EL (cell line): ENCODE measurements at places on chromosomes 13 and 19.

- peak; percentile 52 for DNase-seq
Observed at GRCh38 chr13:52162279-52163101, 3.1 kb upstream of the NEK3 start.

DNA sequence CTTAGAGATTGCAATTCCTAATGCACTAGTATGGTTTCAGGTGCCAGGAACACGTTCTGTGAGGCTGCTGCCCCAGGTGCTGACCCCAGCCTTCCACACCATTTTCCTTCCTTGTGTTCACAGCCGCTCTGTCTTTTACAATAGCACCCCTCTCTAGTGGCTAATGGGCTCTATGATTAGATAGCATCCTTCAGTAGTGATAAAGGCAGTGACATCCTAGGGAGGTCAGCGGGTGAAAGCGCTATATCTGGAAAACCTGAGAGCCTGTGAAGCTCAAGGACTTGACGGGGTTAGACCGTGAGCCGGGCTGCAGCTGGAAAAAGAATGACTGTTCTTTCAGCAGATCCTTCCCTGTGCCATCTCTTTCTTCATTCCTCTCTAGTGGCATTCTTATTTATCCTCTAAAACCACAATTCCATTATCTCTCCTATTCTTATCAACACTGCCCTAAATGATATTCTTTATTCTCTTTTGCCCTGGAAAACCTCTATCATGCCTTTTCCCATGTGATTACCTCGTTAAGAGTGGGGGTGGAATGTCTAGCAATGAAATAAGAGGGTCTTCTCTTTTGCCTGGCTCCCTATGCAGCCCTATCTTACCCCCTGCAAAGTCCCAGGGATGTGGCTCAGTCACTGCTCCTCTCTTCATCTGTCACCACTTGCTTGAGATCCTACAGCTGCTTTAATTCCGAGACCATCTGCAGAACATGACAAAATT lies 21.8 kb downstream of the ALOX5AP start:
- no peak for DNase-seq

DNA sequence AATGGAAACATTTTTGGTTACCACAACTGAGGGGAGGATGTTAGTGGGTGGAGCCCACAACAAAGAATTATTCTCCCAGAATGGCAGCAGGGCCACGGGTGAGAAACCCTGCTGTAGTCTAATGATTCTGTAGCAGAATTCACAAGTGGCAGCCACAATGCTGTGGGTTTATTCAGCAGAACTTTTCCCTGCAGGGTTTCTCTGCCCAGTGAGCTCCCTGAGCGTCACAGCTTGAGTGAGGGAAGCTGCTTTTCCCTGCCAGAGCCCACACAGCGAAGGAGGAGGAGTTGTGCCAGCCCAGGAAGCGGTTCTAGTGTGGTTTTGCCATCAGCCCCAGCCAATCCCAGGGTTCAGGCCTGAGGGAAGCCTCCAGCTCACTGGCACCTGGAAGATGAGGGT lies 4.4 kb downstream of the ATP12A start:
- no peak for DNase-seq

- no peak for DNase-seq
Observed at GRCh38 chr19:14096272-14096992, 5.9 kb upstream of the SAMD1 start.

- no peak for DNase-seq
Observed at GRCh38 chr13:77545626-77546412, 10.3 kb downstream of the SCEL start.

DNA sequence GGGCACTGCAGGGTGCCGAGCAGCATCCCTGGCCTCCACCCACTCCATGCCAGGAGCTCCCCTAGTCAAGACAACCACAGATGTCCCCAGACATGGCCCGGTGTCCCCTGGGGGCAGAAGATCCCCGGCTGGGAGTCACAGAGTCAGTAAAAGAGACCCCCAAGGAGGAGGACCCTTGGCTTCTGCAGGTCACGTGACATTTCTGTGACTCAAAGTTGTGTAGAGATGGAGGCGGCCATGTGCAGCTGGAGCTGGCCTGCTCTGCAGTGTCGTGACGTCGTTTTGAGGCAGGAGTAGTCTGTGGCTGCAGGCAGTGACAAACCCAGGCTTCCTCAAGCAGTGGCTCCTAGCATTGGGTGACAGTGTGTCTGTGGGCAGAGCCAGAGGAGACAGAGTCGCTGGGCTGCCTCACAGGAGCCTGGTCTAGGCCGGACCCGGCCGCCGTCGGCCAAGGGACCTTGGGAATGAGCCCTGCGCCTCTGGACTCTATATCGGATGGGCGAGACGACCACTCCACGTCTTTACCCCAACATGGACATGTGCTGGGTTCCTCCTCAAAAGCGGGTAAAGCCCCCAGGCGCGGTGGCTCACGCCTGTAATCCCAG lies 7.7 kb upstream of the DIRAS1 start:
- DNase-seq = no peak

DNA sequence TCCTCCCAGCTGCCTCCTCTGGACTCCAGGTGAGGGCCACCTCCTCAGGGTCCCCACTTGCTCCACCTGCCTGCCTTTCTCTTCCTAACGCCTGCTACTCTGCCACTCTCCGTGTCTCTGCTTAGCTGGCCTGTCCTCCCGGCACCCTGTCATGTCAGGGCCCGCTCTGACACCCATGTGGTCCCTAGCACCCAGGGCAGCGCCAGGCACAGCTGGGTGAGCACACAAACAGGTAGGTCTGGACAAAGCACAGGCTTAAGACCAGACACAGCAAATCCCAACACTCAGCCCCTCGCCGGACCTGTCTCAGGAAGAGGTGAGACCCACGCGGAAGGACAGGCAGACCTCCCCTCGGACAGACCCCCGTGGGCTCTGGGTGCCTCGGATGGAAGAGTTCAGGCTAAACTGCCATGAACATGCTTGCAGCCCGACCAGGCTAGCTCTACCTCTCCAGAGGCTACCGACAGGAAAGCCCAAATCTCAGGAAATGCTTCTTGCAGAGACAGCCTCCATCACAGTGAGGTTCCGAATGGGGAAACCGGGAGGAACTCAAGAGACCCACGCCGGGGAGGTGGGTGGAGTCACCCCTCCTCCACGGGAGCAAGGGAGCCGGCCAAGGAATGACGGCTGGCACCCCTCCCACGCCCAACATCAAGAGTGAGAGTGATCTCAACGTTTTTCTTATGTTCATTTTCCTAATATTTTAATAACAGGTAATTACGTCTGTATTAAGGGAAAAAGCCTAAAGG lies 12.5 kb downstream of the ZNF787 start:
- DNase-seq = no peak

- DNase-seq = peak; percentile 90
Observed at GRCh38 chr19:47723581-47723940, 10.3 kb downstream of the EHD2 start.

GRCh38 chr13:29434217-29434945 lies 161.1 kb downstream of the SLC7A1 start:
- no peak for DNase-seq

DNA sequence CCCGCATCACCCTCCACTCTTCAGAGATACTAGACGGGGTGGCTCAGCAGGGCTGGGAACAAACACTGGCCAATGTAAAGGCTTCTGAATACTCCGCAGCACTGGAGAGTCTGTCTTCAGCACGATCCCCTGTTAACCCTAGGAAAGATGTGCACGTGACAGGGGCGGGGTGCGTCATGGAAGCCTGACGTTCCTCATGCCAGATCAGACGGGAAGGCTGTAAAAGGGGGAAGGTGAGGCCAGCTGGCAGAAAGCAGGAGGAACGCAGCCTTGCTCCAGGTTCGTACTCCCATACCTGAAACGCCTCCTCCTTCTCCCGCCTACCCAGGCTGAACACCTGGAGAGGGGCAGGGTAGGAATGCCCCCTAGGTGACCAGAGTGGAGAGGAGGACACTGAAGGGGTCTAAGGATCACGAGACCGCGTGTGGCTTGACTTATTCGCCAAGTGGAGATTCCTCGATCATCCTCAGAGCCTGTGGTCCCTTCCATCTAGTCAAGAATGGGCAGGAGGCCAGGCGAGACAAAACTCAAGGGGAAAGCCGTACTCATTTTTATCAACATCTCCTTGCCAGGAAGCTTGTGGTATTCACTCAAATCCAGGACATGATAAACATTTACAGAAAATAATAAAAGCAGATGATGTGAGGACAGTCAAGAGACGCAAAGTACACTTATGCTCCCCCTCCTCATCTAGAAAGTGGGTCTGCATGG lies 18.2 kb upstream of the FFAR2 start:
- no peak for DNase-seq

GRCh38 chr13:21960108-21960507 lies 289.2 kb downstream of the FGF9 start:
- no peak for DNase-seq

DNA sequence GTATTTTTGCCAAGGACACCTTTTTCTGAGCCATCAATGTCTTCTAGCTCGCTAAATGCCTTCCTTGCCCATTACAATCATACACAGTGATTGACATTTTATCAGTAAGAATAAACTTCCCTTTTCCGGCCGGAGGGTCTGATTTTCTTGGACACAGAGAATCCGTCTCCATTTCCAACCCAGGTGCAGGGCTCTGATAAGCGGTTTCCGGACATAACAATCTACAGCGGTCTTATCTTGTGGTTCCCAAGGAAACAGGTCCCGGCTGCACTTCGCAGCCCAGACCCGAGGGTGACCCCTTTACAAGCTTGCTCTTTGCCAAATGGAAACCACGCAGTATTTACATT lies 5.1 kb upstream of the ZNF77 start:
- peak; percentile 23 for DNase-seq

GRCh38 chr13:30721936-30722335 lies 13.4 kb upstream of the ALOX5AP start:
- DNase-seq = no peak

- DNase-seq = no peak
Observed at GRCh38 chr13:26133286-26133685, 81.5 kb upstream of the SHISA2 start.

DNA sequence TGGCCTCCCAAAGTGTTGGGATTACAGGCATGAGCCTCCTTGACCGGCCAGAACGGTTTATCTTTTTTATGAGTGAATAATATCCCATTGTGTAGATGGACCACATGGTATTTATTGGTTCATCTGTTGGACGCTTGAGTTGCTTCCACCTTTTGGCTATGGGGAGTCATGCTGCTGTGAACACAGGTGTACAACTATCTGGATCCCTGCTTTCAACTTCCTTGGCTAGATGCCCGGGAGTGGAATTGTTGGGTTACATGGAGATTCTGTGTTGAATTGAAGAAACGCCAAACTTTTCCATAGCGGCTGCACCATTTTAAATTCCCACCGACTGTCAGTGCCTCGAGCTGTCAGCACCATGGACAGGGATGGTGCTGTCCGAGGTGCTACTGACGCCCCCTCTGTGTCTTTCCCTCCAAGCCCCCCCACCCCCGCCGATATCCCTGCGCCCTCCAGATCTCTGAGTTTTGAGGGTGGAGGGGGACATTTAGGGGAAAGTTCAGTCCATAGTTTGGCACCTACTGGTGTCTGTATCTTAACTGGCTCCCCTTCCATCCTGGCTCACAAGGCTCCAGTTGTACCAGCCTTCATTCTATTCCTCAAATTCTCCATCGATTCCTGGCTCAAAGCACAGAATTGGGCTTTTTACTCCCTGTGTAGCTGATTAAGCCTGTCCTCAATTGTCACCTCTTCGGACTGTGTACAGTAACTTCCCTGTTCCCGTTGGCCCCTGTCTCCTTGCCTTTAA lies 27.3 kb downstream of the PNPLA6 start:
- DNase-seq = no peak

DNA sequence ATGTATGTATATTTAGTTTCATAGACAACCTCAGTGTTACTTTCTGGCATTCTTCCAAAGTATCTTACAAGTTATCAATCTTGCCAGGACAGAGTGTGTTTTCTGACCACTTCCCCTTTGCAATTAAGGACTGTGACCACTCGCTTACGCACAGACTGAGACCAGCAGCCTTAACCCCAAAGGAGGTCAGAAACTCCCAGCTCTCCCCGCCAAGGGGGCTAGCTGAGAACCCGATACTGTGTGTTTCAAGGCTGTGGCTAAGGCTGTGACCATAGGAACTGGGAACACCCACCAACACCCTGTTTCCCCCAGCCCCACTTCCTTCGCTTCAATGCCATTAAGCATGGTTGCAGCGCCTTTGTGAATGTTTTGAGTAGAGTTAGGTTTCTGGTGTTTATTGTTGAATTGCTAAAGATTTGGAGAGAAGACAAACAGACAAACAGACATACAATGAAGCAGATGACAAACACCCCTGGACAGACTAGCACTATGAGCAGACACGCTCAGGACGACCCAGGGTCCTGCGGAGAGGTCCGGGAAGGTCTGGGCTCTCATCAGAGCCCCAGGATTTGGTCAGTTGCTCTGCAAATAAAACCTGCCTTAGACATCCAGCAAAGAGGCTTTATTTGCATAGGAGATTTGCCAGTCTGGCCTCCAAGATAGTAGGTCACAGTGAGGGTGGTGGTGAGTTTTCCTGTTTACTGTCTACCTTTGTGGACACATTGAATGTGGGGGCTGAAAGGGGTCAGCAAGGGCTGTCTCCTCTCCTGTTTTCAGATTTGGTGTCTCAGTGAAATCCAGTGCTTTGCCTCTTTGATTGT lies 25.0 kb upstream of the TNFSF11 start:
- no peak for DNase-seq

GRCh38 chr19:14515501-14516047 lies 2.6 kb downstream of the DNAJB1 start:
- peak; percentile 55 for DNase-seq

GRCh38 chr13:112718318-112718717 lies 28.5 kb downstream of the ATP11A start:
- DNase-seq = no peak

- peak; percentile 58 for DNase-seq
Observed at GRCh38 chr13:80132741-80133601, 208.0 kb downstream of the SPRY2 start.

- peak; percentile 7 for DNase-seq
Observed at GRCh38 chr13:26050568-26051230, 1.1 kb downstream of the SHISA2 start.

- DNase-seq = no peak
Observed at GRCh38 chr13:113105032-113105920, at the start of gene F7. TSS of gene F7 (plus strand) at chr13:113105791. CDS start at chr13:113105842, 51 bp downstream.

GRCh38 chr13:23806874-23807526 lies 82.2 kb downstream of the MIPEP start:
- no peak for DNase-seq

DNA sequence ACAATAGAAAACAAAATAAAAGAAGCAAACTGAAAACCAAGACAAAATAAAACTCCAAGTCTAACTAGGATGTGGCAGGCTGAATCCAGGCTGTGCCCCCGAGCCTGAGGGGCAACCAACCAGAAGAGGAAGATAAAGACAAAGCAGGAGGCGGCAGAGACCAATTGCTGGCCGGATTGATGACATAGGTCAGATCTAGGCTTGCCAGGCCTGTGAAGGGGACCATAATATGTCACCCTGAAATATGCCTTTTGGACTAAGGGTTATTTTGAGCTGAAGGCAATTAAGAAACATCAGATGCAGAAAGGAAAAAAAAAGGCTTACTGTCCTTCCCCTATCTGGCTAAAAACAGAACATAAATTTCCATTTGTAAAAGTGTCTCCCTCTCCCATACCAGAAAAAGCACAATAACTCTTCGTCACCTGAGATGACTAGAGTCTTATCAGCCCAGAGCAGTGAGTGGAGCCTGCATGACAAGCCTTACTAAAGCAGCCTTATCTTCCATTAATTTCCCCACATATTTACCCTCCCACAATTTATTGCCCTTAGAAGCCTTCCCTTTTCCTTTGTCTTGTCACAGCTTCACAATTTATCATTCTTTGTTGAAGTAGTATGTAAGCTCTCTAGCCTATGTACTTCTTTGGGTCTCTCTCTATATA lies 22.8 kb downstream of the ATP8A2 start:
- DNase-seq = no peak
